ENCODE measurements at places on chromosomes 2 and 18. TPM values are rescaled to one million over a fixed set of nuclear protein-coding genes. Genes with fewer than 3 reads are reported as not detected.

- no peak for DNase-seq
These were observed 51.2 kb downstream of the CHMP3 start for GRCh38 chr2:86512034-86512433.

DNA sequence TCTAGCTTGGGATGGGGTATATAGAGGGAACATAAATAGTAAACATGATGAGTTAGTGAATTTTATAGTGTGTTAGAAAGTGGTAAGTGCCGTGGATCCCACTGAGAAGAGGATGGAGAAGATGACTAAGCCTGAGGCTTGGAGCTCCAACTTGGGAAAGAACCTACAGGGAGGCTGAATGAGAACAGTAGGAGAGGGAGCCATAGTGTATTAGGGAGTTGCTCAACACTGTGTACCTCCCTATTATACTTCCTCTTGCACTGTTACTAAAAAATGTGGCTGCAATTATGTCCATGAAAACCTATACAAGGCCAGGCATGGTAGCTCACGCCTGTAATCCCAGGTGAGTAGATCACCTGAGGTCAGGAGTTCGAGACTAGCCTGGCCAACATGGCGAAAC lies 2.9 kb upstream of the SLC19A3 start:
- DNase-seq: no peak

TTR gene
- total RNA-seq: not detected

METAP1D gene
- 7.3 TPM for total RNA-seq

DNA sequence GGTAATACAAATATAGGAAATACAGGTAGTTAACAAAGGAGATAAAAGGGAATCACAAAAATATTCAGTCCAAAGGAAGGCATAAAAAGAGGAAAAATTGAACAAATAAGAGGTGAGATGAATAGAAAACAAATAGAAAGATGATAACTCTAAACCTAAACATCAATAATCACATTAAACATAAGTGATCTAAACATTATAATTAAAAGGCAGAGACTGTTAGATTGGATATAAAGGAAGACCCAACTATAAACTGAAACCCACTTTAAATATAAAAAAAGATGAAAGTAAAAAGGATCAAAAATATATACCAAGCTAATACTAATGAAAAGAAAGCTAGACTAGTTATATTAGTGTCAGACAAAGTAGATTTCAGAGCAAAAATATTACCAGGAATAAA lies 152.3 kb downstream of the ZBTB7C start:
- no peak for DNase-seq

DNA sequence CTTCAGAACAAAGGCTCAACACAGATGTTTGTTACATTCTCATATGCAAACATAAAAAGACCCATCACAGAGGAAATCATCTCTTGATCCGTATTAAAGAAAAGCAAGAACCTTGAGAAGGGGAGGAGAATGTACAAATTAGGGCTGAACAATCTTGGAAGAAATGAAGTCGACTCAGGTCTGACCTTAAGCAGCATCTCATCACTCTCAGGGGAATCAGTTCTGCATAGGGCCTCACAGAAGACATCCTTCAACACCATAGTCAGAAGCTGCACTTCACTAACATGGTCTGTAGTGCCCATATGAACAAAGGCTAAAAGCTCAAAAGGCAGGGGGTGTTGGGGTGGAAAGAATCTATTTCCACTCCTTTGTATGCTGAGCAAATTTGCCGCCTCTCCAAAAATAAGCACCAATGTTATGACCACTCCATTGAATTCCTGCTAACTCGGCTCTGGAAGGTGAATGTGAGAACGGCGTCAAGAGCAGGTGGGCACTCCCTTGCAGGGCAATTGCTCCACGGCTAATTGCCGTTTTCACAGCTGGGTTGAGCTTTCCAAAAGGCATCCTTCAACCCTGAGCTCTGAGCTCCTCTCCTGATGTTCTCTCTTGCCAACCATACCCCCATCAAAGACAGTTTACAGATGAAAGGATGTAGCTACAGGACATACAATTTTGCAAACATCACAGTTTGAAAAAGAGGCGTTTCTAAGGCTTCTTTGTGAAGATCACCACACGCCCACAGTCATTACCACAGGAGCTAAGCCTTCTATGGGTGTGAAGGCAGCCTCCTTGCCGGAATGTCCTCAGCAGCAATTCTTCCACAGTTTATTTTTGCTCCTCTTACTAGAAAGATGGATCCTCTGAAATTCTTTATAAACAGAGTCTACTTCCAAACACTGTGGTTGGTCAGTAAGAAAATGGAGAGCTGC lies 10.0 kb downstream of the KLF7 start:
- no peak for DNase-seq

- DNase-seq: no peak
These were observed 20.4 kb downstream of the IL1R2 start for GRCh38 chr2:102012061-102012614.

GRCh38 chr18:14964002-14964401 lies 216.0 kb downstream of the ANKRD30B start:
- DNase-seq: no peak
